NCI-H1930 (cell line): ENCODE measurements at places on chromosomes 4 and X.
A peak's percentile ranks its signal among the peaks of the same experiment; 100 is the strongest.

DNA sequence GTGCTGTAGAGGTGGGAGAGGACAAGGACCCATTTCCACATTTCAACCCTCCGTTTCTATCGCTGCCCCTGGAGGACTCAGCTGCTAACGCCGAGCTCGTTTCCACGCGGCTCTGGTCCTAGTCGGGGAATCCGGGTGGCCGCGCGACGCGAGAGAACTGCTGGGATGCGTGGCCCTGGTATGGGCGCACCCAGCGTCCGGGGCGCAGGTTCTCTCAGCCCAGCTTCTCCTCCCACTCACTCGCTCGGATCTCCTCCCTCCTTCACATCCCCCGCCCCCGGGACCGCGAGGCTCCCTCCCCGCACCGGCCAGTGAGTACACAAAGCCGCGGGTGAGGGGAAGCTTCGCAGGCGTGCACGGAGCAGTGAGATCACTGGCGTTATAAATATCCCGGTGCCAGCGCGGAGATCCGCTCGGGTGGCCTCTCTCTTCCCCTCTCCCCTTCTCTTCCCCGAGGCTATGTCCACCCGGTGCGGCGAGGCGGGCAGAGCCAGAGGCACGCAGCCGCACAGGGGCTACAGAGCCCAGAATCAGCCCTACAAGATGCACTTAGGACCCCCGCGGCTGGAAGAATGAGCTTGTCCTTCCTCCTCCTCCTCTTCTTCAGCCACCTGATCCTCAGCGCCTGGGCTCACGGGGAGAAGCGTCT, at the start of gene FGF5:
Gene FGF5, plus strand, starts transcription at position 412 of the 649 bp plus-strand sequence. Its CDS starts 161 bp downstream, at position 573.
- DNase-seq, result peak; percentile 43

DNA sequence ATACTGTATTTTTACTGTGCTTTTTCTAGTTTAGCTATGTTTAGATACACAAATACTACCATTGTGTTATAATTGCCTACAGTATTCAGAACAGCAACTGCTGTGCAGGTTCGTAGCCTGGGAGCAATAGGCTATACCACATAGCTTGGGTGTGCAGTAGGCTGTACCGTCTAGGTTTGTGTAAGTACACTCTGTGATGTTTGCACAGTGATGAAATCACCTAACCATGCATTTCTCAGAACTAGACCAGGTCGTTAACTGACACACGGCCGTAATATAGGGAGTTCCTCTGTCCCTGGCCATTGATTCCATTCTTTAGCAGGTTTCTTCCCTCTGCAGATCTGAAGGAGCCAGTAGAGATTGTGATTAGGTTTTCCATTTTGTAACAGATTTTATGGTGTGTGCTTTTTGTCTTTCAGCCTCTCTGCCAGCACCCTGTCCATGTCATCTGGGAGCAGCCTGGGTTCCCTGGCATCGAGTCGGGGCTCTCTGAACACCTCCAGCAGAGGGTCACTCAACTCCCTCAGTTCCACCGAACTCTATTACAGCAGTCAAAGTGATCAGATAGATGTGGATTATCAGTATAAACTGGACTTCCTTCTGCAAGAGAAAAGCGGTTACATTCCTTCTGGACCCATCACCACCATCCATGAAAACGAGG, 59.5 kb downstream of the CLDN22 start:
- DNase-seq, result no peak

DNA sequence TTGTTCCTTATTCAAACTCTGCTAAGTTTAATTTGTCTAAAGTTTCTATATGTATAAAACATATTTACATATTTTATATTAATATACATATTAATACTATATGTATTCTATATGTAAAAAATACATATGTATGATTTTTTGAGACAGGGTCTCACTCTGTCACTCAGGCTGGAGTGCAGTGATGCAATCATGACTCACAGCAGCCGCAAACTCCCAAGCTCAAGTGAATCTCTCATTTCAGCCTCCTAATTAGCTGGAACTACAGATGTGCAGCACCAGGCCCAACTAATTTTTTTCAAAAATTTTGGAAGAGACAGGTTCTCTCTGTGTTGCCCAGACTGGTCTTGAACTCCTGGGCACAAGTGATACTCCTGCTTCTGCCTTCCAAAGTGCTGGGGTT, 684.9 kb downstream of the TRAM1L1 start:
- no peak for DNase-seq

GRCh38 chr4:81738891-81739290, 267.2 kb upstream of the RASGEF1B start:
- no peak for DNase-seq

DNA sequence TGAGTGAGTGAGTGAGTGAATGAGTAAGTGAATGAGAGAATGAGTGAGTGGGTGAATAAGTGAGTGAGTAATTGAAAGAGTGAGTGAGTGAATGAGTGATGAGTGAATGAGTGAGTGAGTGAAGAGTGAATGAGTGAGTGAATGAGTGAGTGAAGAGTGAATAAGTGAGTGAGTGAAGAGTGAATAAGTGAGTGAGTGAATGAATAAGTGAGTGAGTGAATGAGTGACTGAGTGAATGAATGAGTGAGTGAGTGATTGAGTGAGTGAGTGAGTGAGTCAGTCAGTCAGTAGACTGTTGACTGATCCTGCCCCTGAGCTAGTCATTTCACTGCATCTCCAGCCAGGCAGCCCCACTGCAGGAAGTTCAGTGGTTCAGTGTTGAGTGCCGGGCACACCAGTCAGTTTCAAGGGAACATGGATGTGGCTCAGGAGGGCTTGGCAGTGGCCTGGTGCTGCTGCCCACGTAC, 228.4 kb upstream of the PSAPL1 start:
- DNase-seq, result no peak

- no peak for DNase-seq
Measured at GRCh38 chr4:77911842-77912450, 49.3 kb downstream of the MRPL1 start.
